Activated CD8-positive, alpha-beta T cell treated with anti-CD3 and anti-CD28 coated beads, Interleukin-2, amount 10 ng/mL, durations not matched to agents 7 days and 5 days (primary cell): ENCODE measurements at places on chromosomes 13 and 19. TPM values are rescaled to one million over a fixed set of nuclear protein-coding genes. Genes with fewer than 3 reads are reported as not detected.

The SIGLECL1 gene
- not detected for total RNA-seq

The LILRA1 gene
- not detected for total RNA-seq

The SLAIN1 gene
- total RNA-seq, result 29.5 TPM

The ITGBL1 gene
- total RNA-seq, result not detected

The ADPRHL1 gene
- 0.73 TPM for total RNA-seq

The CRB3 gene
- total RNA-seq, result not detected

The DLL3 gene
- total RNA-seq, result 0.29 TPM

The BCAM gene
- total RNA-seq, result not detected

The PRRG2 gene
- 1.9 TPM for total RNA-seq

The KLK8 gene
- total RNA-seq, result not detected

The NTF4 gene
- not detected for total RNA-seq

The ING1 gene
- 19.8 TPM for total RNA-seq

The PRX gene
- total RNA-seq, result 0.84 TPM

The PIAS4 gene
- 35.6 TPM for total RNA-seq

The SERPINE3 gene
- not detected for total RNA-seq

The ATP4B gene
- not detected for total RNA-seq

The ZNF491 gene
- 1.8 TPM for total RNA-seq

The OXGR1 gene
- total RNA-seq, result not detected
